ENCODE measurements at places on chromosomes 2 and 18.
A peak's percentile ranks its signal among the peaks of the same experiment; 100 is the strongest.

DNA sequence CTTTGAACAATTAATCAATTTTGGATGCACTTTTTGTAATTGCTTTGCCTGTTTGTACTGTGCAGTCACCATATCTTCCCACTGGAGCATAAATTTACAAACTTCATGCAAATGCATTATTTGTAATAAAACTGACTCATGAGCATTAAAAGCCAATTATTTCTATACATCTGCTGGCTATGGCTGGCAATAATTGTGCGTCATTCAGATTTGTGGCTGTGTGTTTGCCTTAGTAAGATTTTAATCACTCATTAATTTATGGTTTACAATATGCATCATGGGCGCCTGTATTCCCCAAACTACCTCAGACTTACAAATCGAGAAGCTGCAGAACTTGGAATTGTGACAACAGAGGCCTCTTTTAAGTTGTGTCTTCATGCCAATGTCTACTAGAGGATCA, 132.4 kb upstream of the TRIB2 start:
- no peak for DNase-seq

DNA sequence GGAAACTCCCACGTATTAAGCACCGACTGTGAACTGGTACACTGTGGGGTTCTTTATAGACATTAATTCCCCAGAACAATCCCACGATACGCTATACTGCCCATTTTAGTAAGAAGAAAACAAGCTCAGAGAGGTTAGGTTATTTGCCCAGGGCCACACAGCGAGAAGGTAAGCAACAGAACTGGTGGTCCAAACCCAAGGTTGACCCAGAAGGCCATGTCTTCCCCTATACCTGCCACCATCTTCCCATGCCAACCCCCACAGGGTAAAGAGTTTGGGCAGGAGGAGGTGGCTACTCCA, 69.9 kb downstream of the MARCO start:
- DNase-seq: no peak

DNA sequence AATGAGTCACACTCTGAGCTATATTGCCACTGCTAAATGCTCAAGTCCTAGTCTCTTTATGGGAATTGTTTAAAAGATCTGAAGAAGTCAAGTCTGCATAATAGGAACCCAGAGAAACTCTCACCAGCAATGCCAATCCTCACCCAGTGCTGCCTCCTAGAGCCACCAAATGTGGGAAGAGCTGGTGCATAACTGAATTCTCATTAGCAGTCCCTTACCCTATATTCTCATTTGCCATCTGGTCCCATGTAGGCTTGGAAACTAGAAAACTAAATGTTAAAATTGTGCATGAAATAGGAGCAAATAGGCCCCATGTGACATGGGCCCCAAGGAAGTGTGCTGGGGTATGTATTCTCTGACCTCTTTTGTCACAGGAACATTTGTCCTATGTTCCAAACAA, 224.4 kb upstream of the SMAD2 start:
- DNase-seq: no peak

- DNase-seq: no peak
Measured at GRCh38 chr18:9746958-9747357, 38.9 kb downstream of the RAB31 start.

DNA sequence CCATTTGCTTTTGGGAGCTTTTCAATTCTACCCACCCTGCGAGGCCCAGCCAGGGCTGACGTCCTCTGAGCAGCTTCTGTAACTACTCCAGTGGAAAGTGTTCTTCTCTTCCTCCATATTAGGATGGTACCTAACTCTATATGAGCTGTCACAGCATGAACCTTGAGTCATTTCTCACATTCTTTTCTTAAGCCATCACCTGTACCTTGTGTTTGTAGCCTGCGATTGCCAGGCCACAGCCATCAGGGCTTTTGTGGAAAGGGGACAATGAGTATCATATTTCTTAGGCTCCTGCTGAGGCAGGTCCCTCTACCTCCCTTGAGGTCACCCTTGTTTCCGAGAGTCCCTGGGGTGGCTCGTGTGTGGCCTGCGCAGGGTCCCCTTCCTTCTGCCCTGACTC, 144.5 kb upstream of the DLX2 start:
- DNase-seq: no peak

DNA sequence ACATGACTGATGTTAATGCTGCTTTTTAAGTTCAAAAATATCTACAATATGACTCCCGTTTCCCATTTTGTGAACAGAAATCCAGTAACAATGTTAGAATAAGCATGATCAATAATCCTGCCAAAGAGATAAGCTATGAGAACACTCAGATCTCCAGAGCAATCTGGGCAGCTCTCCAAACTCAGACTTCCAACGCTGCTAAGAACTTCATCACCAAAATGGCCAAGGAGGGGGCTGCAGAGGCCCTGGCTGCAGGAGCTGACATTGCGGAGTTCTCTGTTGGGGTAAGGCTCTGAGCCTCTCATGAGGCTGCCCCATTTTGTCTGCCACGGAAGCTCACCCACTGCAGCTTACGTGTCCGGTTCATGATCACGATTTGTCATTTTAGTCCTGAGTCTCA, 68.4 kb downstream of the UGGT1 start:
- DNase-seq: no peak

GRCh38 chr2:208183526-208183925, 6.3 kb downstream of the C2orf80 start:
- DNase-seq: no peak

- DNase-seq: peak; percentile 89
Measured at GRCh38 chr2:112794131-112794733, 9.9 kb upstream of the IL1A start.

- no peak for DNase-seq
Measured at GRCh38 chr2:67792191-67792590, 270.6 kb downstream of the C1D start.

DNA sequence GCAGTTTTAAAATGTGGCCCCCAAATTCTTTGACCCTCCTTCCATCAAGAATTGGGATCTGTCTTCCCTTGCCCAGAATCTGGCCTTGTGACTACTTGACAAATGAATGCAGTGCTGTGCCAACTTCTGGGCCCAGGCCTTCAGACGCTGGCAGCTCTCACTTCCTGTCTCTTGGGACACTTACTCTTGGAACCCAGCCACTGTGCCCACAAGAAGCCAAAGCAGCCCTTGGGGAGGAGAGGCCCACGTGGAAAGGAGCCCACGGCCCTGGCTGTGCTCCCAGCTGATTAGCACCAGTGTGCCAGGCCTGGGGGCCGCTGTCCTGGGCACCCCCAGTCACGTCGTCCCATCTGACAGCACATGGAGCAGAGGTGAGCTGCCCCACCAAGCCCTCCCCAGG, 56.6 kb downstream of the RPL37A start:
- no peak for DNase-seq

DNA sequence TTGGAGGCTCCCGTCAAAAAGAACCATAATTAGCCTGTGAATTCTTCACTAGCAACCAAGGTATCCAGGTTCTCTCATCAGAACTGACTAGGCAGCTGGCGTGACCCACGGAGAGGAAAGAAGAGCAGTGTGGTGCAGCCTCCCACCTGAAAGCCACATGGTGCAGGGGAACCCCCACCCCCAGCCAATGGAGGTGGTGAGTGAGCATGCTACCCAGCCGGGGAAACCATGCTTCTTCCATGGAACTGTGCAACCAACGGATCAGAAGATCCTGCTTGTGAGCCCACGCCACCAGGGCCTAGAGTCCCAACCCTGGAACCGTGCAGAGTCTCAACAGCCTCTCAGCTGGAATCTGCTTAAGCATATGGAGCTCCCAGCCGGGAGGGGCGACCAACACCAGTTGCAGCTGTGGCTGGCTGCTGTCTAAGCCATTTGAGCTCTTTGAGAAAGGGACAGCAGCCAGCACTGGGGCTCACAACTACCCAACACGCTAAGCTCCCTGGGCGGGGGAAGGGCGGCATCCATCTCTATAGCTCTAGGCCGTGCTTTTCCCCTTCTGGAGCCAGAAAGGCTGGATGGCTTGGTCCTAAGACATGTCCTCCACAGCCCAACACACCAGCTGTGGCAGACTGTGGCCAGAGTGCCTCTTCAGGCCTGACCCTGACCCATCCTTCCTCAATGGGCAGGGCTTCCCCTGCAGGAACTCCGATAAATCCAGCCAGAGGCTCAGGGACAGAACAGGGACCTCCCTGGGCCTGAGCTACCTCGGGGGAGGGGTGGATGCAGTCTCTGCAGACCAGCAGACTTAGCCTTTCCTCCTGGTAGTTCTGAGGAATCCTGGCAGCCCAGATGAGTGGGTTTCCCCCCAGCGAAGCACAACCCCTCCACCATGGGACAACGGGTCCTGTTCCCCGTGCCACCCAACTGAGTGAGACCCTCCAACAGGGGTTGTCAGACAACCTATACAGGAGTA, 151.4 kb upstream of the NXPH2 start:
- DNase-seq: no peak

- DNase-seq: no peak
Measured at GRCh38 chr2:64819774-64820688, 166.3 kb upstream of the SERTAD2 start.

DNA sequence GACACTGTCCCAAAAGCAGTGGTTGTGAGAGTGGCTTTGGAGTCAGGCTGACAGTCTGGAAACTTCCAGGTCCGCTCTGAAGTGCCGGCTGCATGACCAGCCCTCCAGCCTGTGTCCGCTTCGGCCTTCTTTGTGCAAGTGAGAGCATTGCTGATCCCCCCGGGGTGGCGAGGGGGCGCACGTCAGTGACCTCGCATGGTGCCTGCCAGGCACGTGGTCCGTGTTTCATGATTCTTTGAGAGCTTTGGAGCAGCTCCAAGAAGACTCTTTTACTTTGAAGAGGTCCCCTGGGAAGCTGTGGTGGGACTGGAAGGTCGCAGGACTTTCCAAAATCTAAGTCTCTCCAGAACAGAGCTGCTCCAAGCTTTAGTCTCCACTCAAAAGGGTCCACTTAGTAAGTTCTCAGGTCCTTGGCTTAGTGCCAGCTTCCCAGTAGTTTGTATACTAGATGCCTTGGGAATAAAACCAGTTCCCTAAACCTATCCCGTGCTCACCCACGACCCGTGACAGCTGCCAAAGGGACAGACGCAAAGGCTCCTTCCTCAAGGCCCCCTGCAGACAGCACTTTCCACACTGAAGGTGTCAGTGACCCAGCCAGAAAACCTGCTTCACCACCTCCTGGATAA, 68.8 kb downstream of the ADI1 start:
- DNase-seq: no peak

DNA sequence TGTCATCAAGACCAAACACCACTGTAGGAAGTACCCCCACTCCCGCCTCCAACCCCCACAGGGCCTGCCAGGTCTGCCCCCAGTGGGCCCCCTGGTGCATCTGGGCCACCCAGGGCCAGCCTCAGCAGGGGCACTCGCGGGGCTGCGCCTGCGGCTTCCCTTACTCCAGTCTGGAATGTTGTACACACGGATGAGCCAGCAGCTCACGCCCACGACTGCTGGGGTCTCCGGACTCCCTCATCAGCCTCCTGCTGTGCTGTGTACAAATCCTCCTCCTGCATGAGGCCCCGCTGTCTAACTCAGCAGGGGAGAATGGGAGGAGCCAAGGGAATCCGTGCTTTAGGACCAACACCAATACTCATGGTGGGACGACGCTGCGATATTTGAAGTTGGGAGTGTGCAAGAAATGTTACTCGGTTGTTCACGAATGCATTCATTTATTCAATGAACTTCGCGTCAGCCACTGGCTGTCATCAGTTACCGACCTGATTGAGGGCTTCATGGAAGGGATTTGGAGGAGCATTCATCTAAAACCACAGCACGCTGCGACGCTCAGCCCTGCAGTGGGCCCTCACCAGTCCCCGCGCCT, 654 bp upstream of the ASB1 start:
- no peak for DNase-seq

DNA sequence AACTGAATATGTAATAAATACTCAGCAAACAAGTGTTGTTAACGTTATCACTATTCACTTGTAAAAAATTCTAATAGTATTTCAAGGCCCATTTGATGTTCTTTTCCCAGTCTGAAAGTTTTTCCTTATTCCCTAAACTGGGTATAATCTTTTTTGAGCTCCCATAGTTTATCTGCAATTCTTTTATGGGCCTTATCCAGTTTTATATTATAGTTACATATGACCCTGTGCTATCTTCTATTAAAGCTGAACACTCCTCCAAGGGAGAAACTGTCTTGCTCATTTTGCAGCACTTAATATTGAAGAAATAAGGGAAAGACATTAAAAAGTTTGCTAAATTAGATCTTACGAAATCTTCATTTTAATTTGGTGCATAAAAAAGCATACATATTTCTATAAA, 13.9 kb downstream of the PELI1 start:
- no peak for DNase-seq

- no peak for DNase-seq
Measured at GRCh38 chr2:268323-268722, 3.6 kb downstream of the ACP1 start.

- DNase-seq: no peak
Measured at GRCh38 chr2:165044505-165045303, 89.4 kb upstream of the SLC38A11 start.

GRCh38 chr2:237209885-237210284, 124.2 kb downstream of the COPS8 start:
- DNase-seq: no peak

- no peak for DNase-seq
Measured at GRCh38 chr2:230170532-230170931, 49.3 kb downstream of the SP110 start.

- DNase-seq: no peak
Measured at GRCh38 chr2:219104107-219105035, 43.6 kb upstream of the IHH start.

GRCh38 chr2:28779001-28779400, 27.4 kb downstream of the PPP1CB start:
- no peak for DNase-seq

DNA sequence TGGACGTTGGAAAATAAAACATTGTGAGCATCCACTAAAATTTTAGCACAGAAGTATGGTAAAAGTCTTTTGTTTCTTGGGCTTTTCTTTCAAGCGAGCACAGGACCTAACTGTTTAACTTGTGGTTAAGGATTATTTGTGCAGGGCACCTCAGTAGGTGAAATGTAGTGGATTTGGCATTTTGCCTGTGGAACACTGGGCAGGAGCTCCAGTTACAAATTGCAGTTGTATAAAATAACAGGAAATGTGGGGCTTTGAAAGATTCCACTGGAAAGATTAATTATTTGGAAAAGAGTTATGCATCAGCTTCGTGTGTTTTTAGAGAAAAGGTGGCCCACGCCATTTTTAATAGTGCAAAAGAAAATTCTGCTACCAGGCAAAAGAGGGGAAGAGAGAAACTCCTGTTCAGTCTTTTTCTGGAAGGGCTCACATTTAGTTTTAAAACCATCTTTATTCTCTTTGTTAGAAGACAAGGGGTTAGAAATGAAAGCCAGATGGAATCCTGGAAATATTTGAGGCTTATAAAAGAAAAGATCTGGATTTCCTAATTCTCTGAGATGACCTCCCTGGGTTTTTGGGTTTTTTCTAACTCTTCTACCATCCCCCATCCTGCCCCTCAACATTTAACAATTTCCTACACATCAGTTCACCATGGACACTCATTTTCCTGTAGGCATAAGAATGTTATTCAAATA, 144.3 kb upstream of the SERTAD2 start:
- no peak for DNase-seq

GRCh38 chr2:241888641-241889040, 19.1 kb downstream of the RTP5 start:
- no peak for DNase-seq
